ENCODE measurements at places on chromosomes 16 and 17.

GRCh38 chr17:57379237-57379894 is 123.0 kb downstream of the MSI2 start:
- DNase-seq: no peak

GRCh38 chr16:2025878-2026460 is 733 bp upstream of the NHERF2 start:
- DNase-seq: no peak

DNA sequence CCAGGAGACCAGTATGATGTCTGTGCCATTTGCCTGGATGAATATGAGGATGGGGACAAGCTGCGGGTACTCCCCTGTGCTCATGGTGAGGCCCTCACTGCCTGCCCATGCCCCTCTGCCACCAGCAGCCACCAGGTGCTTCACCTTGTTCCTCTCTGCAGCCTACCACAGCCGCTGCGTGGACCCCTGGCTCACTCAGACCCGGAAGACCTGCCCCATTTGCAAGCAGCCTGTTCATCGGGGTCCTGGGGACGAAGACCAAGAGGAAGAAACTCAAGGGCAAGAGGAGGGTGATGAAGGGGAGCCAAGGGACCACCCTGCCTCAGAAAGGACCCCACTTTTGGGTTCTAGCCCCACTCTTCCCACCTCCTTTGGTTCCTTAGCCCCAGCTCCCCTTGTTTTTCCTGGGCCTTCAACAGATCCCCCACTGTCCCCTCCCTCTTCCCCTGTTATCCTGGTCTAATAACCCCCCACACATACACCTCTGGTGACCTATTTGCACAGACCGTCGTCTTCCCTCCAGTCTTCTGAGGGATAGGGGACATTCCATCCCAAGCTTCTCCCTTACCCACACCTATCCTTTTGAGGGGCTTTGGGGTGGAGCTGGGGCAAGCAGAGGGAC is 3.7 kb downstream of the PFN1 start:
- no peak for DNase-seq

GRCh38 chr17:81902653-81903414 is 796 bp downstream of the NPB start:
- DNase-seq: no peak

- no peak for DNase-seq
Measured at GRCh38 chr17:41869426-41869825, 4.2 kb upstream of the KLHL11 start.

DNA sequence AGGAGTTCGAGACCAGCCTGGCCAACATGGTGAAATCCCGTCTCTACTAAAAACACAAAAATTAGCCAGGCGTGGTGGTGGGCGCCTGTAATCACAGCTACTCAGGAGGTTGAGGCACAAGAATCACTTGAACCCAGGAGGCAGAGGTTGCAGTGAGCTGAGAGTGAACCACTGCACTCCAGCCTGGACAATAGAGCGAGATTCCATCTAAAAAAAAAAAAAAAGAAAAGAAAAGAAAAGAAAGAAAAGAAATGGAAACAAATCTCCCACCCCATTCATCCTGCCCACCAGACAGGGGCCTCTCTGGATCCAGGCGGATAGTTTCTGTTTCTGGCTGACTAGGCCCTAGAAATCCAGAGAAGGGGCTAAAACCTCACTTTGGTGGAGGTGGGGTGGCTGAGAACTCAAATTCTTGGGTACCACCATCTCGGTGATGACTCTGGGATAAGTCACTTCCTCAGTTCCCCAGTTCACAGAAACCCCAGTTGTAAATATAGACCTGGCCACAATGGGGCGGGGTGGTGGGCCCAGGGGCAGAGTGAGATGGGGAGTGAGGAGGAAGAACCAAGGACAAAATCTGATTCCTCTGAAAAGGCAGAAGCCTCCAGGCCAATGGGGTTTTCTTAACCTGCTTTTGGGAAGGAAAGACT is 22.2 kb downstream of the SOCS1 start:
- DNase-seq: no peak

GRCh38 chr16:8611886-8612600 is 9.5 kb upstream of the METTL22 start:
- DNase-seq: no peak

DNA sequence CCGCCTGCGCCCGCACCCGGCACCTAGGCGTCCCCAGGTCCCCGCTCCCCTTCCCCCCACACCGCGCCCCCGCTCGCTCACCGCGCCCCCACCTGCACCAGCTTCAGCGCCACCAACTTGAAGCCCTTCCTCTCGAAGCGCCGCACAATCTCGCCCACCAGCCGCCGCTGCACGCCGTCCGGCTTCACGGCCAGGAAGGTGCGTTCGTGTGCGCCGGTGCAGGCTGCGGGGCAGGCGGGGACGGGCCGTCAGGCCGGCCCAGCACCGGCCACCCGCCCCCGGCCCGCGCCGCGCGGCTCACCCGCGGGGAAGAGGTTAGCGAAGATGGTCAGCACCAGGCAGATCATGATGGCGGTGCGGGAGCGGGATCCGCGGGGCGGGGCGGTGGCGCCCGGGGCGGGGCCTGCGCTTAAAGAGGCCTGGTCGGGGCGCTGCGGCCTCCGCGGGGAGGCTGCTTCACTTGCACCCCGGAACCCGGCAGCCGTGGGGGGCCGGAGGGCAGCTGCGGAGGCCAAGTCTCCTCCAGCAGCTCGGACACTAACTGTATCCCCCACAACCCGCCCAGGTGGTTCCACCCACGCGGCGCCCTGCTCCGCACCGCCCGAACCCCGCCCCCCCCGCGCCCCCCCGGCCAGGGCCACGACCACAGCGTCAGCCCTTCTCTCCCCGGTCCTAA is at the start of gene NME3:
NME3 (minus strand) TSS at position 356 of the 676 bp plus-strand sequence; CDS start at position 347, 9 bp downstream.
- peak; percentile 65 for DNase-seq

DNA sequence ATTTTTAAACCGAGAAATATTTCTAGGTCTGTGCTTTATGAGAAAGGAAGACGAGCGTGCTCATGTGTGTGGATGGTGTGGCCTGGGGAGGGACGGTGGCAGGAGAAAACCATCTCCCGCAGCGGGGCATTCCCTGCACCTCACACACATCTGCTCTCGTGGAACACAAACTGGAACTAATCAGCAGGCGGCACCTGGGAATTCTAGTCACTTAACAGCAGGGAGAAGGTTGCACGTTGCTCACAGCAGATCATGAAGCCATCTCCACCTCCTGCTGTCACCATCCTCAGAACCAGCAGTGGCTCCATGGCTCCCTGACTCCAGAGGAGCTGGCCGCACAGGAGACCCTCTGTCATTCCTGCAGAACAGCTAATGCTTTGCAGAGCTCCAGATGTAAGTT is 35.2 kb downstream of the ADCY9 start:
- no peak for DNase-seq

GRCh38 chr16:6229186-6229585 is 1103.5 kb upstream of the RBFOX1 start:
- no peak for DNase-seq

DNA sequence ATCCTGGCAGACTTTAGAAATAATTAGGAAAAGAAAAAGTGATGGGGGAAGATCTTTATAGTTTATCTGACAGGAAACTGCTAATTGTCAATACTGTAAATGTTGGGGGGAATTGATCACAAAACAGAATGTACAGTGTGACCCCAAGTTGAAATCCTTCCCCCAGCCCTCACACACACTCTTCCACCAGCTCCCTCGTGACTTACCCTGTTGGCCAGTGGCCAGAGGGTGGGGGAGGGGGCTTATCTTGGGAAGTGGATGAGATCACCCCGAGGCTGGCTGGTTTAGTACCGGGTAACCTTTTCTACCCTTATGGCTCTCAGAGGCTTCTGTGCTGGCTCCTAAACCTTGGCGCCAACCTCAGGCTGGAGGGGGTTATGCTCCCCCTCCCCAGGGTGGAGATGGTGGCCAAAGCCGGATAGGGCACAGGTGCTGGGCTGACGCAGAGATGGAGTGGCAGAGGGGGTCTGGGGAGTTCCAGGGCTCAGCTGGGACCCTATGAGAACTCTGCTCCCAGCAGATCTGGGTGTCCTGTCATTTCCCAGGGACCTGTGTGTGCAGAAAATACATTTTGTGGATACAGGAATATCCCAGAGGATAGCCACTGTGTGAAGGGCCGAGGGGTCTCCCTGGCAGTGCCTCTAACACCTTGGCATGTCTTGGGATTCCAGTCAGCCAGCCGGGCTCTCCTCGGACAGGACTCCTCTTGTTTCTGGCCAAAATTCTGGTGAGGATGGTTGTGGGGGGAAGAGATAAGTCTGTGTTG is 18.6 kb downstream of the CDH16 start:
- no peak for DNase-seq

DNA sequence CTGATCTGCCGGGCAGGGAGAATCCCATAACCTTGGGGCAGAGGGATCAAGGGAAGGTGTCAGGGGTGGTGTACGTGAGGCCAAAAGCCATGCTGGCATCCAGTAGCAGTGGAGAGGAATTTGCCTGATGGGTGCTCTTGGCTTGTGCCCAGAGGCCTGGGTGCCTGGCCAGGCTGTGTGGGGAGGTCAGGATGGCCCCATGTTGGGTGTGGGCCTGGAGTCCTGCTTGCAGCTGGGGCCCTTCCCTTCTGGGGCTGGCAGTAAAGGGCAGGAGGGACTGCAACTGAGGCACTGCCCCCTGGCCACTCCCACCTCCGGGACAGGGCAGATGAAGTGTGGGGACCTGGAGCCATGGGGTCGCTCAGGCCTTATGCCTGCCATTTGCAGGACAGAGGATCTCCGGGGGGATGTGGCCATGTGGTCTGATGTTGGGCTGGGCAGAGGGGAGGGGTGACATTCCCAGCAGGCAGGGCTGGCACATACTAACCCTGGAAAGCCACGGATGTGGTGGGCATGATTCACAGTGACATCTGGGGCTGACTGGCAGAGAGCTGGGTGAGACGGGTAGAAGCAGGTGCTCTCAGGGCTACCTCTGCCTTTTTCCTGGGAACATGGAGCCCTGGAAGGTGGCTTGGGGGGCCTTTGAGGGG is 3.5 kb downstream of the FMNL1 start:
- no peak for DNase-seq

DNA sequence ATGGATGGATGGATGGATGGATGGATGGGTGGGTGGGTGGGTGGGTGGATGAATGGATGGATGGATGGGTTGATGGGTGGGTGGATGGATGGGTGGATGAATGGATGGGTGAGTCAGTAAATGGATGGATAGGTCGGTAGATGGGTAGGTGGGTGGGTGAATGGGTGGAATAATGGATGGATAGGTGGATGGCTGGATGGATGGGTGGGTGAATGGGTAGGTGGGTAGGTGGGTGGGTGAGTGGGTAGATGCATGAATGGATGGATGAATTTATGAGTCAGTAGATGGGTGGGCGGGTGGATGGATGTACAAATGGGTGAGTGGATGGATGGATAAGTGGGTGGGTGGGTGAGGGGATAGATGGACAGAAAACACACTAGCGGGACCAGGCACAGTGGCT is 4.9 kb downstream of the ZG16B start:
- DNase-seq: no peak

GRCh38 chr17:36212966-36213365 is 2.1 kb downstream of the CCL4L2 start:
- DNase-seq: no peak

- DNase-seq: no peak
Measured at GRCh38 chr17:29146369-29146972, 33.7 kb downstream of the MYO18A start.

DNA sequence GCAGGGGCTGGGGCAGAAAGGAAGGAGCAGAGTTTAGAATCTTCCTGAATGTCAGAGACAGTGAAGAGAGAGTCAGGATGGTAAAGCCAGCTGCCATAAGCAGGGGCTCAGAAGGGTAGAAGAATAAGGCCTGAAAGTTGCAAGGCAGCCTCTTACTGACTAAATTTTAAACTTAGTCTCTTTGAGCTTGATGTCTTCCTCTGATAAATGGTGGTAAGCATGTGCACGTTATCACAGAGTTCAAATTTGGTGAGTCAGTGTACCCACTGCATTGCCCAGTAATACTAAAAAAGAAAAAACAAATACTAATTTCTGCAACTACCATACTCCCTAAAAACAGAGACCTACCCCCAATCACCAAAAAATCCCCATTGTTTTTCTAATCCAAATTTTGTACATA is 45.2 kb downstream of the SIAH1 start:
- DNase-seq: no peak

DNA sequence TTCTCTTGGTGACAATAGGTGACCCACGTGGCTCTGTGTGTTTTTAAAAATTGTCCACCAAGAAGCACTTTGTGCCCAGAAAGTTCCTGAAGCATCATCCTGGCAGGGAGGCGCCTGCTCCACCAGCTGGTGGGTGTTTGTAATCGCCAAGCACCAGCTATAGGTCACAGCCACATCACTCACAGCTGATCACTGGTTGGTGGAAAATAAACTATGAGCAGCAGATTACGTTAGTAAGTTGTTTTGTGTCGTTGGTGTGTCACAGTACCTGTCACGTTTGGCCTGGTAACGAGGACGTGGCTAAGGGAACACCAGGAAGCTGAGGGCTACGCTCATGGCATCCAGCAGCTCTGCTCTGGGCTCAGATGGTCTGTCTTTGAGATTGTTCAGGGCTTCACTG is 10.1 kb downstream of the MRM3 start:
- no peak for DNase-seq

- DNase-seq: peak; percentile 66
Measured at GRCh38 chr17:8300627-8301242, 5.5 kb upstream of the SLC25A35 start.

- DNase-seq: no peak
Measured at GRCh38 chr17:32880671-32881453, 3.9 kb upstream of the MYO1D start.

GRCh38 chr17:64780096-64781013 is 118.2 kb upstream of the SMURF2 start:
- peak; percentile 59 for DNase-seq

- no peak for DNase-seq
Measured at GRCh38 chr16:61007694-61008093, 1028.5 kb downstream of the CDH8 start.

GRCh38 chr16:53773150-53773846 is 69.3 kb downstream of the FTO start:
- DNase-seq: peak; percentile 5

GRCh38 chr16:72434159-72434558 is 262.2 kb upstream of the PMFBP1 start:
- no peak for DNase-seq

GRCh38 chr17:62030264-62030663 is 34.8 kb downstream of the MED13 start:
- DNase-seq: no peak

GRCh38 chr17:82932518-82933310 is 92.9 kb upstream of the ZNF750 start:
- DNase-seq: no peak

DNA sequence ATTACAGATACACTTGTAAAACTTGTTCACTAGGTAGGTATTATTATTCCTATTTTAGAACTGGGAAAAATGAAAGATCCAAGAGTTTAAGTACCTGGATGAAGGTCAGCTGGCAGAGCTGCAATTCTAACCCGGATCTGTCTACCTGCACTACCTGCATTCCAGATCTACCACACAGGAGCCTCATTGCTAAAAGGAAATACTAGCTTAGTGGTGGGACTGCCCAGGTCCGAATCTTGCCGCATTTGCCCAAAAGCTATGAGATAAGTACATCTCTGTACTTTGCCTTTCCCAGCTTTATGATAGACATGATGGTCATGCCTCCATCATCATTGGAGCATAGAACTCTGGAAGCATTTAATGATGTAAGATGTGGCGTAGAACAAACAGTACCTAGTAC is 36.8 kb upstream of the TEKT3 start:
- DNase-seq: no peak

Measured in naive B cell (primary cell).